ENCODE measurements at places on chromosomes 12 and 14.

GRCh38 chr12:9699269-9699897, 29.9 kb downstream of the CLEC2D start:
- DNase-seq = no peak

GRCh38 chr14:100406505-100407131, 83.5 kb downstream of the SLC25A47 start:
- no peak for DNase-seq

GRCh38 chr12:77070800-77071449, 5.6 kb upstream of the E2F7 start:
- no peak for DNase-seq

GRCh38 chr14:40119765-40120164, 687.5 kb upstream of the FBXO33 start:
- no peak for DNase-seq
